Cardiac fibroblast (primary cell): ENCODE measurements at places on chromosomes 11 and 22.
A peak's percentile ranks its signal among the peaks of the same experiment; 100 is the strongest.

DNA sequence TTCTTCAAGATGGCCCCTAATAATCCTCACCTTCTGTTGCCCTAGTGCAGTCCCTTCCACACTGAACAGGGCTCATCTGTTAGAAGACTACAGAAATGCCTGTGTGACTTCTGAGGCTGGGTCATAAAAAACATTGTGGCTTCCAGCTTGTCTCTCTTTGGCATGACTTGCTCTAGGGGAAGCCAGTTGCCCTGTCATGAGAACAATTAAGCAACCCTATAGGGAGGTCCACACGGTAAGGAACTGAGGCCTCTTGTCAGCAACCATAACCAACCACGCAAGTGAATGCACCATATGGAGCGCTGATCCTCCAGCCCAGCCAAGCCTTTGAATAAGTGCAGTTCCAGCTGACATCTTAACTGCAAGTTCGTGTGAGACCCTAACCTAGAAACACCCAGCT, 2.6 kb downstream of the LIPT2 start:
- no peak for DNase-seq

DNA sequence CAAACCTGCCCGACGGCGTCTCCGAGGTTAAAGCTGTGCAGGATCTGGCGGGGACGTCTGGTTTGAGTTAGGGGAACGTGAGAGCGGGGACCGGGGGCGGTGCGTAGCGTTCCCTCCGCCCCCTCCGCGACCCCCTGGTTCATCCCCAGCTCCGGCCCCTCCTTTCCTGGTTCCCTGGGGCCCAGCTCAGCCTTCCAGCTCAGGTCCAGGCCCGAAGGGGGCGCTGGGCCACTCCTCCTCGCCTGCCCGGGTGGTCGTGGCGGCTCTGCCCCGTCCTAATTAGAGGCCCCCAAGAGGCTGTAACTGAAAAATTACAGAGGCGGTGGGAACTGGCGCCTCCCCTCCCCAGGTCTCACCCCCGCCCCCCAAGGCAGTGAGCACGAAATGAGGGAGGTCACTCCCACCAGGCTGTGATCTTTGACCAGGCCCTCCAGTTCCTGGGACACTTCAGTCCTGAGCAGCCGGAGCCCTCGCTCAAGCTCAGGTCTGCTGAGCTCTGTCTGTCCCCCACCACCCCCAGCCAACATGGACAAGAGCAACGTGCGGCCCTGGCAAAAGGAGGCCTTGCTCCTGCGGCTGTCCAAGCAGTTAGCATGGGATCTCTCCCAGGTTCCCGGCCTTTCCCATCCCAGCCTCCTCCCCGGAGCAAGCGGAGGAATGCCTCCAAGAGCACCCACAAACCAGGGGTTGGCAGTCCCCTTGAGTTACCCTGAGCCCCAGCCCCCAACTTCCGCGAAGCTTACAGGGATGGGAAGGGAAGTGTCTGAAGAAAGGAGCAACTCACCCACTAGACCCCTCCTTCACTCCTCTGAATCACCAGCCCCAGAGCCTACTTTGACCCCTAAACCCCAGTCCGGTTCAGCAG, 3.3 kb downstream of the CD248 start:
- peak; percentile 38 for DNase-seq

DNA sequence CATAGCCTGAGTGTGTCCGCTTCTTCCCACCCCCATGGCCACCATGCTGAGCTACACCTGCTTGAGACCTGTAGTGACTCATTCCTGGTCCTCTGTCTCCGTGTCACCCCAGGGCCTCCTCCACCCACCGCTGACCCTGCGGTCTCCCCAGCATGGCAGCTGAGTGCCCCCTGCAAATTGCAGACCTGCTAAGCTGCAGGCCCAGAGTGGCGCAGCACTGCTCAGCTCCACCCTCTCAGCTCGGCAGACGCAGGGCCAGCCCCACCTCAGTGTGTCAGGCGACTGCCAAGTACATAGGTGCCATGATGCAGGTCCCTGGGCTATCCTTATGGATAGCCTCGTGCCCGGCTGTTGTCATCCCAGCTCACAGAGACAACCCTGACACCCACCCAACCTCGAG, 13.1 kb downstream of the MS4A15 start:
- DNase-seq = no peak

DNA sequence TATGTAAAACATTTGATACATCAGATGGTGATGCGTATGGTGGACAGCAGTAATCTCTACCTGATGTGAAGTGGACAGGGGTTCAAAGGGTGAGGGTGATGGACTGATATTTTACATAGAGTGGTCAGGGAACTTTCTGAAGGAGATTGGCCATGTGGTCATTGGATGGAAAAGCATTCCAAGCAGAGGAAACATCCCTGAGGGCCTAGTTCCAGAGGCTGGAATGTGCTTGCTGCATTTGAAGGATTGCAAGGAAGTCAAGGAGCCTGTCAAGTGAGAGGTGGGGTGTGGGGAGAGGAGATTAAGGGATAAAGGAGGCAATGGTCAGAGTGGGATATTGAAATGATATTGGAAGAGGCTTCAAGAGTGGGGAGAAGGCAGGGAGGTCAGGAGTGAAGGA, 151.9 kb upstream of the NTM start:
- no peak for DNase-seq

- no peak for DNase-seq
Measured at GRCh38 chr11:59355226-59355625, 3.5 kb upstream of the OR5AN1 start.

DNA sequence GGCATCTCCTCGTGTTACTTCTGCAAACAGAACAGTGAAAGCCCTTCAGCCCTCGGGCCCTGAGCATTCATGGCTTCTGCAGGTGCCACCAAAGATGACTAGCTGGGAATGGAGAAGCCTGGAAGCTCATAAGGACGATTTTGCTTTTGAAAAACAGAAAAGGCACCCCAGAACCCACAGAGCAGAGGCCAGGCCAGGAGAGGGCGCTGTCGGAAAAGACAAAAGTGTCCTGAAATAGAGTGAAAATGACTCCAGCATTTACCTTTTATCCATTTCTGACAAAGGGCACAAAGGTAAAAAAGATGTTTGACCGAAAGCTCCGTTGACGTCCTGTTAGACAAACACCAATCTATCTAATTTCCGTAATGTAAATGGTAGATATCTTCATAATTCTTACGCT, 37.6 kb downstream of the ZNF195 start:
- DNase-seq = peak; percentile 47

DNA sequence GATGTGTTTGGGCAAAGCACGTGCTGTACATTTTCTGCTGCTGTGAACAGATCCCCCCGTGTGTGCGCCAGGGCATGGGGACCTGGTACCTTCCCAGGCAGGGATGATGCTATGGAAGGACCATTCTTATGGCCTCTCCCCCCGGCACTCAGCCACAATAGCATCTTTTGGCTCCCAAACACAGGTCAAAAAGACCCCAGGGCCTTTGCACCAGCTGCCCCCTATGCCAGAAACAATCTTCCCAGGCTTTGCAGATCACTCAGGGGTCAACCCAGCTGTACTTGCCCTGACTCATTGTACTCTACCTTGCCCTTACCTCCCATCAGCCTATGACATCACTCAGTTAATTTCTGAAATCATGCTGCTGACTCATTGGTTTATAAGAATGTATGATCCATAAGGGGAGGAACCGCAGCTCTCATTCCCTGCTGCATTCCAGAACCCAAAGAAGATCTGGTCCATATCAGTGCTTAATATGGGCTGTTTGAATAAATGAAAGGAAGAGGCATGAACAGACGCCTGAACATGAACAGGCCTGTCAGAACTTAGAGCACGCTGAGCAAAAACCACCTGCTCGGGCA, 100.7 kb downstream of the CELSR1 start:
- peak; percentile 34 for DNase-seq

DNA sequence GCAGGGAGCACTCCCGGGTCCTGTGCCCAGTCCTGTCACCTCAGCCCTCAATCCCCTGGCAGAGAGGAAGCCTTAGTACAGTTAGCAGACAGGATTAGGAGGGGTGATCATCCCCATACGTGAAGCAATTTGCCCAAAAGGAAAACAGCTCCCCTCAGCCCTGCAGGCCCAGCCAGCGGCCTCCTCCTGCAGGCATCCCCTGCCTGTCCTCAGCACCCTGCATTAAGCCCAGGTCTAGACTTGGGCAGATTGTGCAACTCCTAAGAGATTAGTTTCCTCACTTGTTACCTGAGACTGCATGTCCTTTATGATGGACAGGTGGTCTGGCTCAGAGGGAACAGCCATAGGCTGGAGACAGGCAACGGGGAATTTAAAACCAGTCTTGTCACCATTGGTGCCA, 95.5 kb upstream of the TMEM45B start:
- no peak for DNase-seq

DNA sequence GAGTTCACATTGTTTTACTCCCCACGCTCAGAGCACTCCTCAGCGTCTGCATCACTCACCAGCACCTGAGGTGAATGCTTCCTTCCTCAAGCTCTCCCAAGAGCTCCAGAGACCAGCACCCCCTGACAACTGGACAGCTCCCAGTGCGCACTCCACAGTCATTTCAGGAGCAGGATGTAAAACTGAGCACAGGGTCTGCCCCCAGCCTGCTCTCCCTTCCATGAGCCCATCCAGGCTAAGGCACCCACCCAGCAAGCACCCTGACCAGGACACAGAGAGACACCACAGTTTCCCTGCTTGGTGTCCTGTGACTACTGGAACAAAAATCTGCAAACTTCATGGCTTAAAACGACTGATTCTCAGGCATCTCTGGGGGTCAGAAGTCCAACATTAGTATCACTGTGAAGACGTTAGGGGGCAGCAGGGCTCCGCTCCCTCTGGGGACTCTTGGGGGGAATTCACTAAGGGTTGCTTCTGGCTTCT, 3.3 kb downstream of the SCGB1D2 start:
- peak; percentile 40 for DNase-seq

DNA sequence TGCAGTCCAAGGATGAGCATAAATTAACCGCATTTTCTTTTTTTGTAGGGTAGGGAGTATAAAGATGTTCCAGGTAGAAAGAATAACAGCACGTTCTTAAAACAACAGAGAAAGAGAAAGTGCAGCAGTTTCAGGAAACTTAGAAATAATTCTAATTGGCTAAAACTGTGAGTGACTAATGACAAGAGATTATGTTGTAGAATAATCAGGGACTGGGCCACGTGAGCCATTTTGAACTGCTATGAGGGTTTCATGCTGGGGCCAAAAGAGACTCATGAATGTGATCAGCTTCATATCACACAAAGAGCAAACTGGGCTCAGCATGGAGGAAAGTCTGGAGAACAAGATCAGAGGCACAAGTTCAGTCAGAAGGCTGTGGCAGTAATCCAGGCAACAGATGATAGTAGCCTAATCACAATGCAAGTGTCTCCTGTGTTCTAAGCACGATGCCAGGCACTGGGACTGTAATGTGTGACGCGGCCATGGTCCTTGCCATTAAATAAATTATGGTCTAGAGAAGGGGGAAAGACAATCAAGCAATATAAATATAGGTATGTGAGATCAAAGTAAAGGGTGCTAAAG, 17.9 kb downstream of the CWF19L2 start:
- no peak for DNase-seq

DNA sequence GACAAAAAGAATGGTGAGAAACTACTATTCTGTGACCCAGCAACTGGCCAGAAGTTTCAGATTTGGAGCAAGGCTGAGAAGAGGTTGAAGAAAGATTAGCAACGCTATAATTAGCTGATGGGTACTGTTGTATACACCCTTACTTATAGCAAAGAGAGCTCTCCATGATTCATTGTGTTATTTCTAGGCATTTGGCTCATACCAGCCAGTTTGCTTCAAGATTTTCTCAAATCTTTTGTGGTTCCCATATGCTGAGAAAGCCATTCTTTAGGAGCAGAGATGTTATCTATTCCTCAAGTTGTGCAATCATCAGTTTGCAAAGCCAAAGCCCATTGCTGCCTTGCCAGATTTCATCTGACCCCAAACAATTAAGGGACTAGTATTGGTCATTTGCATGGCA, 179.4 kb downstream of the ETS1 start:
- peak; percentile 82 for DNase-seq

DNA sequence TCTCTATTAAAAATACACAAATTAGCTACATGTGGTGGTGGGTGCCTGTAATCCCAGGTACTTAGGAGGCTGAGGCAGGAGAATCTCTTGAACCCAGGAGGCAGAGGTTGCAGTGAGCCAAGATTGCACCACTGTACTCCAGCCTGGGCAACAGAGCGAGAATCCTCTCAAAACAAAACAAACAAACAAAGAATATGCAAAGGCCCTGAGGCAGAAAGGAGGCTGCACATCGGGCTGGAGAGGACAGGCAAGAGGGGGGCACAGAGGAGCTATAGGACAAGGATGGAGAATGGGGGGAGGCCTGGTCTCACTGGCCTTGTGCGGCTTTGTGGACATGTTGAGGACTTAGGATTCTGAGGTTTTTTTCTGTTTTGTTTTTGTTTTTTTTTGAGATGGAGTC, 8.4 kb downstream of the TRIOBP start:
- no peak for DNase-seq

DNA sequence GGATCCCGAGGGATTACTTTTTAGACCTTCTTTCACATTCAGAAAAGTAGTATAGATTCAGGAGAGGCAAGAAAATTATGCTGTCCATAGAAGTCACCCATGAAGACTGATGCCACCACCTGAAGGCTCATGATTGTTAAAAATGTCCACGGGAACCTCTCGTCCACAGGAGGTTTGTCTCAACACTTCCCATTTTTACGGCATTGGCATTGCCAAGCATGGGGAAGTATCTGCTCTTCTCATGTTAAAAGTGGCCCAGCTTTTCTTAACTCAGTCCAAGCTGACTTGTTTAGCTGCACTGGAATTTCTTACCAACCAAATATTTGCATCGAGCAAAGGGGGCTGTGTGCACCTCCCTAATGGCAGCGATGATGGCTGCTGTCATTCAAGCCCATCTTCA, 9.6 kb downstream of the CDPF1 start:
- DNase-seq = no peak

DNA sequence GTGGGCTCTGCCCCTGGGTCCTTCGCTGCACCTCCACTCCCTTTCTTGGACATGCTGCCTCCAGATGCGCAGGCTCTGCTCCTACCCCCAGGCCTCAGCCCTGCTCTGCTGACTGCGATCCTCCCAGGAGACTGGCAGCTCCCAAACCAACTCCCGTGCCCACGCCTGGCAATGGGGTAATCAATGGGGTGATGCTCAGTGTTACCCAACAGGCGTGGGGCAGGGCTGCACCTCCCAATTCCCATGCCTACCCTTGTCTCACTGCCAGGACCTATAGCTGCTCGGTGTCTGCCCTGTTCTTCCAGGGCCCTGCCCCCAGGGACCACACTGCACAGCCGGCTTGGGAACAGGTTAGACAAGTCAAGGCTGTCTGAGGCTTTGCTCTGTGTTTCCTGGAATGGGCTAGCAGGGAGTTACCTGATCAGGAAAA, at the start of gene ALDH3B2:
Gene ALDH3B2 (minus strand): TSS at position 182 of the 430 bp plus-strand sequence. CDS start 7,688 bp downstream, outside the sequence.
- DNase-seq = no peak

- peak; percentile 80 for DNase-seq
Measured at GRCh38 chr22:32796865-32797573, 4.5 kb upstream of the TIMP3 start.

- DNase-seq = no peak
Measured at GRCh38 chr11:73277467-73277866, 5.3 kb downstream of the P2RY6 start.

- DNase-seq = peak; percentile 27
Measured at GRCh38 chr22:41636467-41636866, 15.4 kb downstream of the XRCC6 start.
